NCI-H345 (cell line): ENCODE measurements at places on chromosomes 3 and 15.

GRCh38 chr3:40715551-40715950 is 190.8 kb downstream of the ZNF621 start:
- no peak for DNase-seq

DNA sequence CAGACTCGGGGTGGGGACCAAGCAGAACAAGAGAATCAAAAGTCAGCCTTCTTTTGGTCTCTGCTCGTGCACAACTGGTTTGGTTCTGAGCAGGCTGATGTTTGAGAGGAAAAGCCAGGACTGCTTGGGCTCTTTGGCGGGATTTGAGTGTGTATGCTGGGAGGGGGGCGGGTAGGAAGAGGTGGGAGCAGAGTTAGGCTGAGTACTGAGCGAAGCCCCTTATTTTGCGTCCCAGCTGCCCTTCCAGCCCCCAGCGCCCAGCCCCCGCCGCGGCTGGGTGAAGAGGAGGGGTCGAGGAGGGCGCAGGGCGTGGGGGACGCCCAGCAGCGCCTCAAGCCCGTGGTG is 153.5 kb upstream of the GOLIM4 start:
- DNase-seq, result no peak

GRCh38 chr3:127525373-127525772 is 65.2 kb downstream of the TPRA1 start:
- DNase-seq, result peak; percentile 61

- DNase-seq, result no peak
Measured at GRCh38 chr3:192413461-192413860, 313.9 kb downstream of the FGF12 start.

- DNase-seq, result no peak
Measured at GRCh38 chr15:77097248-77097721, 26.4 kb upstream of the TSPAN3 start.

- DNase-seq, result no peak
Measured at GRCh38 chr3:184619369-184619768, 57.8 kb downstream of the EPHB3 start.

- no peak for DNase-seq
Measured at GRCh38 chr3:127478922-127479321, 111.6 kb downstream of the TPRA1 start.

- DNase-seq, result no peak
Measured at GRCh38 chr3:103218793-103219192, 784.0 kb downstream of the ZPLD1 start.

- no peak for DNase-seq
Measured at GRCh38 chr15:90459368-90459767, 70.4 kb upstream of the CRTC3 start.

- DNase-seq, result no peak
Measured at GRCh38 chr15:25947323-25948314, 84.5 kb upstream of the ATP10A start.

GRCh38 chr15:79682851-79683288 is 213.9 kb downstream of the MTHFS start:
- no peak for DNase-seq

GRCh38 chr3:179512378-179512777 is 50.3 kb upstream of the ACTL6A start:
- DNase-seq, result no peak

- no peak for DNase-seq
Measured at GRCh38 chr3:197378985-197379718, 80.7 kb upstream of the DLG1 start.
